ENCODE measurements at places on chromosomes 4 and X. TPM values are rescaled to one million over a fixed set of nuclear protein-coding genes. Genes with fewer than 3 reads are reported as not detected.

MID2 gene
- total RNA-seq, result 8.8 TPM

MAP3K15 gene
- total RNA-seq, result 0.26 TPM

DNA sequence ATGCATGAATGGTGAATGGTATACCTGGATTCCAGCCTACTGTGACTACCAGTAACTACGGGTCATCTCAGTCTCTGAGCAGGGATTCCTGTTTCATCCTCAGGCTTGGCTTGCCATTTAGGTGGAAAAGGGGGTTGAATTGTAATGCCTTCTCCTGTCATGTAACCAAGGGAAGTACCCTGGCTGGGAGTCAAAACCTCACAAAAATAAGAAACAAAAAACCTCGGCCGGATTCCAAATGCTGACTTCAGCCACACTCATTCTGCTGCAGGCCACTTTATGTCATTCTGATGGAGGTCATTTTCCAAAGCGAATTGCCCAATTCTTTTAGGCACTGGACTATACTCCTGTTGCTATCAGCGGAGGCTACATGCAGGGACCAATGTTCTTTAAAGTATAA is 324.7 kb downstream of the LDB2 start:
- no peaks in the 10 kb centered on the region for H3K27me3 ChIP-seq
- H3K27ac ChIP-seq, result no peak overlapping the region
- no peak for DNase-seq

DNA sequence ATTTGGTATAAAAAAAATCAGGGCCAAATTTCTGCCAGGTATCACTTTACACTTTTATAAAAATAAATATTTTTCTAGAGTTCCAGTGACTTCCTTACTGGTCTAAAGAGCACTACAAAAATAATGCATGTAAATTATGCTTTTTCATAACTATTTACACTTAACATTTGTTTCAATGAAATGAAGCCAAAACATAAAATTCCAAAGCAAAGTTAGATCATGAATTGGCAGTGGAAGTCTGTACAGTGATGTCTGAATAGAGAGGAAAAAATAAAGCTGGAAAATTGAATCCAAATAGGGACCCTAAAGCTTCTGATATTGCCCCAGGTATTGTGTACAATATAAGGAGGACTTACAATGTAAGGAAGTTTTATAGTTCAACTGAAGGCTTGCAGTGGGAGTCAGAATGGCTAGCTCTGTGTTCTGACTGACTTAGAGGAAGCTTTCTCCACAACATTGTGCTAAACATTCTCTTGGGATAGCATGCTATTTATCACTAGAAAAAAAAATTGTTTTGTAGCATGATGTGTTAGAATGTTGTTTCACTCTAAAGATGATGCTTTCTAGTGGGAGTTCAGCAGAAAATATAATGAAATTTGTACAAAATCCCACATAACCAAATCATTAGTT is 288.2 kb upstream of the UGT8 start:
- no peak overlapping the region for H3K4me3 ChIP-seq
- DNase-seq, result no peak
- H3K4me1 ChIP-seq, result no peaks in the 10 kb centered on the region

- DNase-seq, result no peak
- no peak overlapping the region for H3K27ac ChIP-seq
- H3K4me1 ChIP-seq, result no peaks in the 10 kb centered on the region
- H3K4me3 ChIP-seq, result no peak overlapping the region
- H3K36me3 ChIP-seq, result no peaks in the 10 kb centered on the region
These were observed 79.2 kb upstream of the DKK2 start for GRCh38 chr4:107115185-107115847.

DNA sequence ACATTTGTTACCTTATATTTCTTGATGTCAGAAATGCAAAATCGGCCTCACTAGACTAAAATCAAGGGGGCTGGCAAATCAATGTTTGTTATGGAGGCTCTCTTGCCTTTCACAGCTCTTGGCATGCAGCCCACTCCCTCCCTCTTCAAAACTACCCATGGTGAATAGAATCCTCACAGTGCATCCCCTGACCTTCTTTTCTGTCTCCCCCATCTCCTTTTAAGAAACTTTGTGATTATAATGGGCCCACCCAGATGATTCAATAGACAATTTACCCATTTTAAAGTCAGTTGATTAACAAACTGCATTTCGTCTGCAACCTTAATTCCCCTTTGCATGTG is 184.0 kb downstream of the PCDH7 start:
- no peak for DNase-seq
- H3K36me3 ChIP-seq, result no peaks in the 10 kb centered on the region
- H3K4me3 ChIP-seq, result no peak overlapping the region
